ENCODE measurements at places on chromosomes 1 and 21.

GRCh38 chr1:181386340-181386739 lies 97.0 kb upstream of the CACNA1E start:
- no peak for DNase-seq

GRCh38 chr1:205615789-205616188 lies 16.0 kb downstream of the ELK4 start:
- no peak for DNase-seq

DNA sequence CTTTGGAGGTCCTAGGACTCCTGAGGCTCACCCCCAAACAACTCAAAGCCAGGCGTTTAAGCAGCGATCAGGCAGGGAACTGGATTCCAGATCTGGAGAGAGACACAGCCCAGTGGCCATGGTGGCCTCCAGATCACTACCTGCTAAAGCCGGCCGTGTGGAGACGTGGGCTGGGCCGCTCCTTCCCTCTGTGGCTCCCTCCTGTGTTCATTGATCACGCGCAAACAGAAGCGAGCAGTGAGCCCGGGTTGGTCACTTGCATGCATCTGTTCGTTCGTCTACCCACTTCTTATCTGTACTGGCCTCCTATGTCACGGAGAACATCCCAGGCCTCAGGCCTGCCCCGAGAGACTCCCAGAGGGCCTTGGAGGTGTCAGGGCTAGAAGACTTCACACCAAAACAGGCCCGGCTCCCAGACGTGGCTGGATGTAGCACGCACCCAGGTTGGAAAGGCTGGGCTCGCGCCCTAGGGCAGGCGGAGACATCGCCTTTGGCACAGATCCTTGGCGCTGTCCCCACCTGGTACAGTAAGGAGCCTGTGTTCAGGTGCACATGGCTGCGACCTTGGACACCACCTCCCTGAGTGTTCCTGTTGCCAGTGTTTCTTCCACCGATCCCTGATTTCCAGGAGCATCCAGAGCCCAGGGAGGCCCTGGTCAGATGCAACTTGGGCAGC lies 76.7 kb upstream of the ARHGEF16 start:
- DNase-seq = no peak

DNA sequence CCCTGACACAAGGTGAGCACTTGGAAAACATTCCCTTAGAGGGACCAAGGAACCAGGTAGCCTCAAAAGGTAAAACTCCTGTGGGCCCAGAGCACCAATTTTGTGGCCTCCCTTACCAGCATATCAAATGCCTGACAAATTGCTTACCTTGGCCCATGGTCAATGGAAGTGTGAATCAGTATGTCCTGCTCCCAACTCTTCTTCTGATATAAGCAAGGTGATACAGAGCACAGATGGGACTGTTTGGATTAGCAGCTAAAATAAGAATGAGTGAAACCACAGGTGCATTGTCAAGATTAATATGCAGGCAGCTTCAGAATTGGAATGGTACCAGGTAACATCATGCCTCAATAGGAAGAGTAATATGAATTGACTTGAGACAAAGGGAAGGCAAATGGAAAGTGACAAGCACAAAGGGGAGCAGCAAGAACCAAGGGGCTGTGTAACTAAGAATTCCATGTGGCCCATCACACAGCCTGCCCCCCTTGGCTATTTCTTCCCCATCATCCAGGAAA lies 156.8 kb upstream of the KCND3 start:
- DNase-seq = no peak

DNA sequence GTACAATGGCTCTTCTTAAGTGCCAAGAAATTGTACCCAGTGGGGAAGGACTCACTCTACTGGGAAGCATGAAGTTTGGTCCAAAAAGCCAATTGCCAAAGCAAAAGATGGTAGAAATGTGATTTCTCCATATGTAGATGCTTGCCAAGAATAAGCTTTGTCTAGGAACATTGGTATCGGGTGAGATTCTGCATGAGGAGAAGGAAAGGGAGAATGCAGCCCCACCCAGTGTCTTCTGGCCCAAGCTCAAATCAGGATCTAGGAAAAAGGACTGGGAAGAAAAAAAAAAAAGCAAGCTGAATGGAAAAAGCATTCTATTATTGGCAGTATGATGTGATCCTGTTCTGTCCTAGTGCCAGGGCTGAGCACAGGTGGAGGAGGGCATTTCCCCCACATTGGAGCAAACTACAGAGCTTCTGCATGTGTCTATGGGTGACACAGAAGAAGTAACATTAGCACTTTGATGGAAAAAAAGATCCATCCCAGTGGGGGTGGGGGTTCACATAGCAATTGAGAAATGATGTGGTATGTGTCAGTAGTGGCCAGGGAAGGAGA lies 226.6 kb downstream of the KCNH1 start:
- no peak for DNase-seq

GRCh38 chr21:29007810-29008209 lies 11.3 kb downstream of the RWDD2B start:
- no peak for DNase-seq

- no peak for DNase-seq
Measured at GRCh38 chr1:200181861-200182260, 154.4 kb downstream of the NR5A2 start.

- no peak for DNase-seq
Measured at GRCh38 chr1:10225573-10225972, 15.2 kb downstream of the KIF1B start.

GRCh38 chr1:226692051-226692792 lies 46.9 kb downstream of the ITPKB start:
- DNase-seq = no peak

GRCh38 chr1:159951551-159951950 lies 2.5 kb downstream of the SLAMF9 start:
- peak; percentile 82 for DNase-seq

GRCh38 chr1:27659497-27660299 lies 12.3 kb downstream of the IFI6 start:
- DNase-seq = peak; percentile 85

Measured in inflammatory macrophage (primary cell).